ENCODE measurements at places on chromosomes 4 and X.

DNA sequence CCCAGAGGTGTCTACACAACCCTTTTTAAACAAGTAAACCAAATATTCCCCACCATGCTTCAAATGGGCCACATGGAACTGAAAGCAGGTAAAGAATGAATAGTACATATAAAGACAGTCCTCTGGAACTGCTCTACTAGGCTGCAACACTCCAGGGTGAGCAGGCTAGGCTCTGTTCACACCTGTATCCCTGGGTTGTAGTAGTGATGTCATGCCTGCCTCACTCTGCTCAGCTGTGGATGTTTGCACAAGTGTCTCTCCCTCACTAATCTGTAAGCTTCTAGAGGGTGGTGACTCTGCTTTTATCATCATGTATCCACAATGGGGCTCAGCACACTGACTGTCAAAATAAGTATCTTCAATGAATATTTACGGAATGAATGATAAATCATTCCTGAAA, 20.4 kb downstream of the LEF1 start:
- no peak for DNase-seq

DNA sequence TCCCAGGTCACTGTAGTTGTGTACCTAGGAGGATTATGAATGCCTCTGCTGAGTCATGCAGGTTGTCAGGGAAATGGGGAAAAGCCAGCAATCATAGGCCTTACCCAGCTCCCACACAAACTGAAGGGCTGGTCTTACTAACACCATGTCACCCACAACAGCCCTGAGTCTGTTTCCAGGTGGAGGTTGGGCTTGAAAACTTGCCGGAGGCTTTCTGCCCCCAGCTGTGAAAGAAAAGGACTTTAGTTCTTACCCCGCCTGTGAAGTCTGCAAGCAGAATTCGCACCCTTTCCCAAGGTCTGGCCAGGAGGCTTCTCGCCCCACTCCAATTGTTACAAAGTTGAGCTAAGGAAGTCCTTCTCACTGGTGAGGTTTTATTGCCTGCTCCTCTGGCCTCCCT, 143.9 kb downstream of the RPS6KA6 start:
- no peak for DNase-seq

- no peak for DNase-seq
These were observed 5.3 kb downstream of the KIT start for GRCh38 chr4:54662901-54663585.

DNA sequence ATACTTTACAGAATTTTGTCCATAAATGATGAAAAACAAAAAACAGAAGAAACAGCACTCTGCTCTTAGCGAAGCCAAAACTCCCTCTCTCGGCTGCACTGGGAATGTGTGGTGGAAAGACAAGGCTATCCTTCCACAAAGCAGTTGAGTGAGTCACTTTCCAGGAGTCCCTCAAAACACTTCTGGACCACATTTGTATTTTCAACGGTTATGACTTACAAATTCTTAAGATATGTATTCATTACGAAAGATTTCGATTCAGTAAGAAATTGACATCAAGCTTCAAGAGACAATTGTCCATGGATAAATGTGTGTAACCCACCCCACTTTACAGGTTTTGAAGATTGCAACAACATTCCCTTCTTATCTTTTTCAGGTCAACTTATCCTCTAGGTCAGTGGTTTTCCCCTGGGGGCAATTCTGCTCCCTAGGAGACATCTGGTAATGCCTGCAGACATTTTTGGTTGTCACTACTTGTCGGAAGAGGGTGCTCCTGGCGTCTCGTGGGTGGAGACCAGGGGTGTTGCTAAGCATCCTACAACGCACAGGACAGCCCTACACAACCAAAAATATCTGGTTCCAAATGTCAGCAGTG, 66.7 kb upstream of the MTNR1A start:
- no peak for DNase-seq
